ENCODE measurements at places on chromosomes 13 and 19.

GRCh38 chr13:61495648-61496047 is 80.0 kb upstream of the PCDH20 start:
- no peak for DNase-seq

- no peak for DNase-seq
Measured at GRCh38 chr13:40626561-40626960, 39.9 kb downstream of the FOXO1 start.

DNA sequence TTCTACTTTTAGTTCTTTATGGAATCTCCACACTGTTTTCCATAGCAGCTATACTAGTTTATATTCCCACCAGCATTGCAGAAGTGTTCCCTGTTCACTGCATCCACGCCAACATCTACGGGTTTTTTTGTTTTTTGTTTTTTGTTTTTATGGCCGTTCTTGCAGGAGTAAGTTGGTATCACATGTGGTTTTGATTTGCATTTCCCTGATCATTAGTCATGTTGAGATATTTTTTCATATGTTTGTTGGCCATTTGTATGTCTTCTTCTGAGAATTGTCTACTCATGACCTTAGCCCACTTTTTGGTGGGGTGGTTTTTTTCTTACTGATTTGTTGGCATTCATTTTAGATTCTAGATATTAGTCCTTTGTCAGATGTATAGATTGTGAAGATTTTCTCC is 89.7 kb downstream of the FRY start:
- no peak for DNase-seq

DNA sequence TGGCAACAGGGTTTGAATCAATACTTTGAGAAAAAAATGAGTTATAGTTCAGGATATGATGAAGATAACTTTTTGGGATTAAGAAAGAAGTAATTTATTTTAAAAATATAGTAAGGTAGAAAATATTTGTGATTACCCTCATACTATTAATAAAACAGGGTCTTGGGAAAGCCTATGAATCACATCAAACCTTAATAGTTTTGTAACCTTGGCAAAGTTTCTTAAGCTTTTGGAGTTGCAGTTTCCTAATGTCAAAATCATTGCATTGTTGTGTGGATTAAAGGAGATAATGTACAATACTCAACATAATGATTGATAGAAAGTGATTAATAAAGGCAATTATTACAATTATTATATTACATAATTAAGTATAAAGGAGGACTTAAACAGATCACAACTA is 149.0 kb downstream of the LMO7 start:
- no peak for DNase-seq

- no peak for DNase-seq
Measured at GRCh38 chr13:48731001-48731658, 77.4 kb downstream of the CYSLTR2 start.

- DNase-seq: no peak
Measured at GRCh38 chr19:29804493-29804892, 7.3 kb upstream of the CCNE1 start.

- DNase-seq: no peak
Measured at GRCh38 chr19:50286443-50286842, 42.7 kb downstream of the KCNC3 start.

DNA sequence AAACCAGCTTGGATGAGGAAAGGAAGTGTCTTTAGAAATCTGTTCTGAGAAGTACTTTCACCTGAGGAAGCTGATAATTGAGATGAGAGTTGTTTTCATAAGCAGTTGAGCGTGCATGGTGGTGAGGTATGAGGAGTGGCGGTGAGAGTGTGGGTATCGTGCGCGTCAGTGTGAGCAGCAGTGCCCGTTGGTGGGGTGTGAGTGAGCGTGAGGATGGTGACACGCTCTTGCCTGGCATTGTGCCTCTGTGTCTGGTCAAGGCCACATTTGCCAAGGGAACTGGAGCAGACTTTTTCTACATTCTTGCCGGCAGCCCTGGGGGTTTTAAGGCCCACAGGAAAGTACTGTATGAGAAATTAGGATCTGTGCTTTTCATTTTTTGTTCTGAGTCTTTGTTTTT is 36.5 kb upstream of the TEX29 start:
- DNase-seq: no peak

GRCh38 chr19:47469719-47470118 is 2.0 kb downstream of the SLC8A2 start:
- peak; percentile 64 for DNase-seq

GRCh38 chr13:60707878-60708277 is 310.9 kb downstream of the TDRD3 start:
- no peak for DNase-seq

DNA sequence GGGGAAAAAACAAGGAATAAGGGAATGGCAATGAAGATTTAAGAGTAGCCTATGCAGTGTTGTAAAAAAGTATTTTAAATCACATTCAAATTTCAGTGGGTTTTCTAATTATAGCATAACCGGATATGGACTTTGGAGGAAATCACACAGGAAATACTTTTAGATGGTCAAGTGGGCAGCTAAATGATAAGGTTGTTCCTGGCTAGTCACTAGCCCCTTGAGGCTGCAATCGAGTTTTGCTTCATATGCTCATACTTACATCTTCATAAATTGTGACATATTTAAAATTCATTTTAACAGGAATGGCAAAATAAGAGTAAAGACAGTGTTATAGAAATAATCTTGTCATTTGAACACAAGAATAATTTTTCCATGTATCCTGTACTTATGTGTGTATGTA is 88.9 kb downstream of the WDFY2 start:
- no peak for DNase-seq

DNA sequence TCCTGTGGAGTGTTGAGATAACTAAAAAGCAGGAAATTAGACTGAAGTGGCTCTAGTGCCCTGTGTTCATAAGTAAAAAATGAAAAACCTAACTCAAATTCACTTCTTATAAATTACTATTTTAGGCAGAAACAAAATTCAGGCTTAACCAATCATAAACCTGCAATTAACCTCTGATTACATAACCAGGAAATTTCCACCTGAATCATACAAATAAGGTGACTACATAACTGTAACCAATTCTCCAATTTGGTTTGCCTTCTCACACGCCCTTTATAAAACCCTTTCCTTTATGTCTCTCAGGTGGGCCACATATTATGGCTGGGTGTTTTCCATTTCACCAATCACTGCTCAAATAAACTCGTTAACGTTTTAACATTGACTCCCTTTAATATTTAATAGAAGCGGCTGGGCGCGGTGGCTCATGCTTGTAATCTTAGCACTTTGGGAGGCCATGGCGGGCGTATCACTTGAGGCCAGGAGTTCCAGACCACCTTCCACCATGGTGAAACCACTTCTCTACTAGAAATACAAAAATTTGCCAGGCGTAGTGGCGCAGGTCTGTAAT is 22.9 kb upstream of the ZNF724 start:
- no peak for DNase-seq

GRCh38 chr13:112177450-112178288 is 110.7 kb downstream of the SOX1 start:
- DNase-seq: no peak

- no peak for DNase-seq
Measured at GRCh38 chr13:67967031-67967430, 736.9 kb upstream of the PCDH9 start.

DNA sequence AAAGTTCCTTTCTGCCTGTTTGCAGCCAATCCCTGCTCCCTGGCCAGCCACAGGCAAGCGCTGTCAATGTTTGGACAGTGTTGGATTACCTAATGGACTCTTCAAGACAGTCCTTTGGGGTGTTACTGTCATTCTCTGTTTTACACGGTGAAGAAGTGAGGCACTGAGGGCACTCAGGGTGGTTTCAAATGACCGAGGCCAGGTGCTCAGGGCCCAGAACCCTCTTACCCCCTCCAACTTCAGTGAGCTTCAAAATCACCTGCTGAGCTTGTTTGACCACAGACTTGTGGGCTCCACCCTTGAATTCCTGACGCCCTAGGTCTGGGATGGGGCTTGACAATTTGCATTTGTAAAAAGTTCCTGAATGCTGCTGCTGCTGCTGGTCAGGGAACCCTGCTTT is 97.9 kb downstream of the GGACT start:
- no peak for DNase-seq

GRCh38 chr19:31908496-31909225 is 436.7 kb upstream of the ZNF507 start:
- DNase-seq: no peak

DNA sequence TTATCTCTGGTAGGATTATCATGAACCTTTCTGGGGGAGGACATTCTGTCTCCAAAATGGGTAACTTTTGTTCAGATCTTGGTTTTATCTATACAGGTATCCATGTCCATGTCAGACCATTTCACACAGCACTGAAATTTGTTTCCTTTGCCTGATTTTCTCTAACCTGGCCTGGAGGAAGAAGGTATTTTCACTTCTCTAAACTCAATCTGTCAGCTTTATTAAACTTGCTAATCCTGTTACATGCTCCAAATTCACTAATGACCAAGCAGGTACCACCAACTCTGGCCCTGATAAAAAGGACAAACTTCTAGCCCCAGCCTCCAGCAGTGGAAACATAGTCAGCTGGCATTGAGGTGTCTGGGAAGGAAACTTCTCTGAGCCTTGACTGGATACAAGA is 234.4 kb downstream of the DNAJC15 start:
- no peak for DNase-seq

- no peak for DNase-seq
Measured at GRCh38 chr13:51707461-51707860, 96.5 kb downstream of the DHRS12 start.

DNA sequence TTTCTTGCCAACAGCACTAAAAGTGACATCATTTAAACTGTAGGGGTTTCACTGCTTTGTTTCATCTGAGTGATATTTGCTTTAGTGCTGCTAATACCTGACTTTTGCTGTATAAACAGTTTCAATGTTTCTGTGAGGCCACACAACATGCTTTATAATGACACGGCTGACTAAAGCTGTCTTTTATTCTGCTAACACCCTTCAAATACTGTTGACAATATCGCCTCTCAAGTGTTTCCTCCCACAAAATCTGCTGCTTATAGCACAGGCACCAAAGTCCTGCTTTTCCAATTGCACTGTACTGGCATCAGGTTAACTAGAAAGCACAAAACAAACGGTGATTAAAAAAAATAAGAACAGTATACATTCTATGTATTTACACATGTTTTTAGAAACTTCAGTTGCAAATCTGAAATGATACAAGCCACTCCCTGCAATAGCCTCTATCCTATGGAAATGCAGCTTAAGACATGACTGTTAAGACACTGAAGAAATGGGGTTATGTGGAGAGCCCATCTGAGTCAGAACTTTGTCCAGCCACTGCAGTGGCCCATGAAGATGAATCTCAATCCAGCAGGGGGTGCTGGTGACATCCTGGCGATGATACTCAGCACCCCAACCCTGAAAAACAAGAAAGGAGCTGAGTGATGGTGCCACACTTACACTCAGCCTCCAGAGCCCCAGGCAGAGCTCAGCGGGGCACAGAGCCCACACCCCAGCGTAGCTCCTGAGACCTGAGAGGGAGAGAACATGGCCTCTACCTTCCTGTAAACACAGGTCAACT is 29.4 kb downstream of the RFXAP start:
- no peak for DNase-seq

DNA sequence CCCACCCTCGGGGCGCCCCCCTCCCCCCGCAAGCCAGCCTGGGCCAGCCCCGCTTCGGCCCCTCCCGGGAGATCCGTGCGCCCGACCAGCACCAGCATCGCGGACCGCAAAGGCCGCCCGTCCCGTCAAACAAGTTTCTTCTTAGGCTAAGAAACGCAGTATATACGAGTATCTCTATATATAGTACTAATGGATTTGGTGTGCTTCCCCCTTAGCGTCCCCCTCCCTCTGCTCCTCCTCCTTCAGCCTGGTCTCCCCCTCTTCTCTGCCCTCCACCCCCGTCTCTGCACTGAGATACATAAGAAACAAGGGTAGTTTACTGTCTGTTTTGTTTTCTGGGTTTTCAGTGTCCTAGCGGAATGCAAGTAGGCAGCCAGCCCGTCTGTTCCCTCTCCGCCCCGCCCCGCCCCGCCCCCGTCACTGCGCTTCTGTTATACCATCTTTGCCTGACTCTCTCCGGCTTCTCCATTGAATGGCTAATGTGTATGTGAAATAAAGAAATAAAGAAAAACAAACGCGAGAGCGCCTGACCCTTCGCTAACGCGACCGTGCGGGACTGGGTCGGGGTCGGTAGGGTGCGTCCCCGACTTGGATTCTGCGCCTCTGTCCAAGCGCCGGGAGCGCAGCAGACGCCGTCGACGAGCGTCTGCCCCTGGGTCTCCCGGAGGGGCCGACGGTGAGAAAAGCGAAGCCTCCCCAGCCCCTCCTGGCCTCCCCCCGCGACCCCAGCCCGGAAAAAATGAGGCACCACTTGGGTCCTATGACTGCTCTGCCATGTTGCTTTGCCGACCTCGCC is 4.2 kb downstream of the LYL1 start:
- DNase-seq: no peak

Data from cerebellar nuclear complex (tissue), 1 donor.